ENCODE measurements at places on chromosomes 16 and 17.

- DNase-seq, result no peak
Measured at GRCh38 chr16:89324056-89325010, 106.8 kb downstream of the ZNF778 start.

GRCh38 chr17:1820528-1821252 lies 9.0 kb downstream of the SMYD4 start:
- no peak for DNase-seq

DNA sequence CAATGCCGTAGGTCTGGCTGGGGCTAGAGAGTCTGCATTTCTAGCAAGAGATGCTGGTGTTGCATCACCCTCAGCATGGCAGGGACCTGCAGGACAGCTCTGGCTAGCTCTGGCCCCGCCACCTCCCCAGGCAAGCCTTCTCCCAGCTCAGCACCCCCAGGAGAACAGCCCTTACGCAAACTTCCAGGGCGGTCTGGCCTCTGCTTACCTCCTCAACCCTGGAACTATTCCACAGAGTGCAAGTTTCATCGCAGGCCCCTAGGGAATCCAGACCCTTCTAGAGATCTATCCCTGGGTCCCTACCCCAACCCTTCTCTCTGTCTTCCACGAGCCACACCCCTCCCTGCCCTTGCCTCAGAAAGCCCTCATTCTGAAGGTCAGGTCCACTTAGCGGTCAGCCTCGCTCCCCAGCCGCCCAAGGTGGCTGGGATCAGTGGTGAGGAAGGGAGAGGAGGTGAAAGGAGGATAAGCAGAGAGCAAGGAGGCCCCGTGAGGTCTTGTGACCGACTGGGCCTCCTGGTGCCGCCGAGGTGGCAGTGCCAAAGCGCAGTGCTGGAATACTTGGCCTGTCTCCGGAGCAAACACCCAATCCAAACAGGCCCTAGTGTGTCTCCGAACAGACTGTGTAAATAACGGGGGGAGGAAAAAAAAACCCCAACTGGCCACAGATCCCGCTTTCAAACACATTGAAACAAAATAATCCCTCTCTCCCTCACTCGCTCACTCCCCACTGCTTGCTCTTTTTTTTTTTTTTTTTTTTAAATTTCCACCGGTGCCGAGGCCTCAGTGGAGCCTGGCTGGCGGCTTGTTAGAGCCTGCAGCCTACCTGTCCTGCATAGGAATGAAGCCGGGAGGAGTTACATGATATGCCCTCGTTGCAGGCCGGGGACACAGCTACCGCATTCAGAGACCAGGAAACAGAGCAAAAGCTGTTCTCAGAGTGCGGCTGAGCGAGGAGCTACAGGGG lies 380.9 kb downstream of the SOX9 start:
- no peak for DNase-seq

GRCh38 chr17:38561416-38562214 lies 44.1 kb downstream of the SRCIN1 start:
- no peak for DNase-seq

DNA sequence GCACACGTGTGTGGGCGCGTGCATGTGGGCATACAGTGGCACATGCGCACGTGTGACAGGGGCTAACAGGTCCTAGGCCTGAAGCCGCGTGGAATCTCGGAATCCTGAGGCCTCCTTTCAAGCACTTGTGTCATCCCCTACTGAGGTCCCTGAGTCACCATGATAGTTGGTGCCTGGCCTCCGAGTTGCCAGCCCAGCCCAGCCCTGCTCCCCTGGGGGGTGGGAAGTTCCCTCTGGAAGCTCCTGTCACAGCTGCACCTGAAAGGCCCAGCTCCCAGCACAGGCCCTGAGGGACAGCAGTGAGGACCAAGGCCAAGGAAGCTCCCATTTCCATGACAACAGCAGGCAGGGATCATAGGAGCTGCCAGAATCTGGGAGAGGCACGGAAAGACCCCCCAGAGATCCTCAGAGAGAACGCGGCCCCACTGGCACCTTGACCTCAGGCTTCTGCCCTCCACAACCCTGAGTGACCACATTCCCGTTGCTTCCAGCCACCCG lies 35.4 kb upstream of the ENPP7 start:
- no peak for DNase-seq

GRCh38 chr17:16989953-16990860 lies 18.3 kb upstream of the TNFRSF13B start:
- DNase-seq, result no peak

Measured in epithelial cell of proximal tubule (primary cell).